ENCODE measurements at places on chromosomes 6 and 20.

DNA sequence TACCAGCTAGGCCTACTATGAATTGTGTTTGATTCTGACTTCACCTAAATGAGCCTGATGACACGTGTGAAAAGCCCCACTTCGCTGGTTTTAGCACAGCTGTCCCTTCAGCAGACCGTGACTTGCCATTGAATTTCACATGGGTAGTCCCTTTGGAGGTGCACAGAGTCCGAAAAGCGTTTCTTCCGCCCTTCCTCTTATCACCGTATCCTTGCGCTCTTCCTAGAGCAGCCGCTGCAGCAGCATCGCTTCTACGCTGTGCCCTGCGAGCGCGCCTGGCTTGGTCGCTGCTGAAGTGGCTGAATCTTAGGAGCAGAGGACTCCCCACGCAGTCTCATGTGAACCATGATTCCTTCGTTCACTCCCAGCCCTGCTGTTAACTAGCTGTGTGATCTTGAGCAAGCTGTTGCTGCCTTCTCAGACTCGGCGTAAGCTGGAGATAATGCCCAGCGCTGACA, 127.0 kb downstream of the PACRG start:
- DNase-seq, result no peak

DNA sequence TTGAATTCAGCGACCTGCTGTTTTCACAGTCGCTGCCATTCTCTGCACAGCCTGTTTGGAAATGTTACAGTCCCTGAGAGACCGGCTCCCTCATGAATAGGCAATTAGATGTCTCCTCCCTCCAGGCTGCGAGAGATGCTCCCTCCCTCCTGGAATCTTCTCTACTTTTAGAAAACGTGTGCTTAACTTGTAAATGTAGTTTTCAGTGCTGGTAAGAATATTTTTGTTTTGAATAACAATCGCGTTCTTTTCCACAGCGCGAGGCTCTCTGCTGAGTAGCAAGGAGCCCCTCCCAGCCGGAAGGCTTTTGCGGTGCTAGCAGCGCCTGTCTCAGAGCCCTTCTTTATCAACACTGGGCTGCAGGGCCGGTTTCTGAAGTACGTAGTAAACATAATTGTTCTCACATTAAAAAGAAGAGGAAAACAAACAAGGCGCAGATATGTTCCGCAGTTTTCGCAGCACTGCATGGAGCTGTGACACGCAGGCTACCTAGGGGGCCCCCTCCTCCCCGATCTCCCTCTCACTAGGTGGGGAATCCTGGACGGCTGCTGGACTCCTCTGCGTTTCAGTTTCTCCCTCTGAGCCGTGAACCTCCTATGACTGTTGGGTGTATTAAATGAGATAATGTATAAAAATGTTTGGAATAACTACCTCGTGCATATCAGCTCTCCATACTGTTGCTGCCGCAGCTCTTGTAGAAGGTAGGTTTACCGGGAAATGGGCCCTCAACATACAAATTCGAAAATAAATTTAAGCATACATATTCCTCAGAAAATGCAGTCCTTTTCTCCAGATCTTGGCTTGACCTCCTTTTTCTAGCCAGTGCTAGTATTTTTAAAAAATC, 79.0 kb upstream of the SPACA1 start:
- peak; percentile 3 for DNase-seq

DNA sequence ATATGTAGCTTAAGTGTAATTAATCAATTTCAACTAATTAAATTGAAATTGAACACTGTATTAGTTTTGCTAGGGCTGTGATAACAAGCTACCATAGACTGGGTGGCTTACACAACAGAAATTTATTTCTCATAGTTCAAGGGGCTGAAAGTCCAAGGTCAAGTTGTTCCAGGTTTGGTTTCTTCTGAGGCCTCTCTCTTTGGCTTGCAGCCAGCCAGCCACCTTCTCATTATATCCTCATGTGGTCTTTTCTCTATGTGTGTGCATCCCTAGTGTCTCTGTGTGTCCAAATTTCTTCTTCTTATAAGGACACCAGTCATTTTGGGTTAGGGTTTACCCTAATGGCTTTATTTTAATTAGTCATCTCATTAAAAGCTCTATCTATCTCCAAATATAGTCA, 611.7 kb downstream of the UTRN start:
- DNase-seq, result no peak

DNA sequence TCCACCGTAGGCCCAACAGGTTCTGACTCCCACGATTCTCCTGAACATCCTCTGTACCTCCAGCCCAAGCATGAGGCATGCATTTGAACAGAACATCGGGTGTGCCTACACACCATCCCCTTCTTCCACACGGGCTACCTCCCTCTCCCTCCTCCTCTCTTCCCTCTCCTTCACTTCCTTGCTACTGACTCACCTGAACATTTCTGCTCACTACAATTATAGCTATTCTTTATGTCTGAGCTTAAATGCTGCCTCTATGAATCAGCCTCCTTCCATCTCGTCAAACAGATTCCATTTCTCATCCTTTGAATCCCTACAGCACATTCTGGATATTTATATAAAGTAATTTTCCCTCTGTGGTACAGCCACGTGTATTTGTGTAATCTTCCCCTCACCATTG, 71.4 kb upstream of the MYLIP start:
- no peak for DNase-seq

DNA sequence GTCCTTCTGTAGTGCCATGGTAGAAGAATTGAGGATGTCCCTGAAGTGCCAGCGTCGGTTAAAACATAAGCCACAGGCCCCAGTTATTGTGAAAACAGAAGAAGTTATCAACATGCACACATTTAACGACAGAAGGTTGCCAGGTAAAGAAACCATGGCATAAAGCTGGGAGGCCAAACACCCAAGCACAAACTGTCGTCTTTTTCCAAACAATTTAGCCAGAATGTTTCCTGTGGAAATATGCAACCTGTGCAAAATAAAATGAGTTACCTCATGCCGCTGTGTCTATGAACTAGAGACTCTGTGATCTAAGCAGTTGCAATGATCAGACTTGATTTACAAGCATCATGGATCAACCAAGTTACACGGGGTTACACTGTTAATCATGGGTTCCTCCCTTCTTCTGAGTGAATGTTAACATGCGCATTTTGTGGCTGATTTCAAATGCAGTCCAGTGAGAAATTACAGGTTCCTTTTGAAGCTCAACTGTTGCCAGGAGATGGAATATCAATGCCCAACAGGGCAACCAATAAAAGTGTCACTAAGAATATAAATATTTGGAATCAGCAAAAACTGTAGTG, 674.9 kb downstream of the GRIK2 start:
- DNase-seq, result no peak

- no peak for DNase-seq
Measured at GRCh38 chr20:37395921-37396415, 50.0 kb downstream of the SRC start.

- no peak for DNase-seq
Measured at GRCh38 chr20:32285082-32285620, 7.7 kb downstream of the KIF3B start.

- DNase-seq, result no peak
Measured at GRCh38 chr6:44926556-44926955, 401.6 kb upstream of the RUNX2 start.

GRCh38 chr6:21767891-21768648, 174.5 kb downstream of the SOX4 start:
- DNase-seq, result peak; percentile 75

- DNase-seq, result no peak
Measured at GRCh38 chr6:2797564-2798031, 32.4 kb downstream of the WRNIP1 start.

- no peak for DNase-seq
Measured at GRCh38 chr20:38187517-38187916, 22.4 kb upstream of the TGM2 start.

DNA sequence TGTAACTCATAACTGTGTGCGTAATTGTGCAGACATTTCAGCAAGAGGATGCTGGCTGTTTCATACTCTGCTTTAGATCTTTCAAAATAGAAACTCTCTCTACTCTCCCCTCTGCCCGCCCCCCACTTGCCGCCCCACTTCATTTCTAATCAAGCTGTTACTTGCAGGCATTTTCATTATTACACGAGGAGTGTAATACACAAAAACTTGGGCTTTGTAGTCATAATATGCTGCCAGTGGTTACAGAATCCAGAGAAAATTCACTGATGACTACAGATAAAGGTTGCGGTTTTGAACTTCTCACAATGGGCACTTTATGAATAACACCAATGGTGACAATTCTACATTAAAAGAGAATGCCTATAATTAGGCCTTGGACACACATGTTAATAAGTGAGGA, 194.0 kb upstream of the POU3F2 start:
- DNase-seq, result no peak

DNA sequence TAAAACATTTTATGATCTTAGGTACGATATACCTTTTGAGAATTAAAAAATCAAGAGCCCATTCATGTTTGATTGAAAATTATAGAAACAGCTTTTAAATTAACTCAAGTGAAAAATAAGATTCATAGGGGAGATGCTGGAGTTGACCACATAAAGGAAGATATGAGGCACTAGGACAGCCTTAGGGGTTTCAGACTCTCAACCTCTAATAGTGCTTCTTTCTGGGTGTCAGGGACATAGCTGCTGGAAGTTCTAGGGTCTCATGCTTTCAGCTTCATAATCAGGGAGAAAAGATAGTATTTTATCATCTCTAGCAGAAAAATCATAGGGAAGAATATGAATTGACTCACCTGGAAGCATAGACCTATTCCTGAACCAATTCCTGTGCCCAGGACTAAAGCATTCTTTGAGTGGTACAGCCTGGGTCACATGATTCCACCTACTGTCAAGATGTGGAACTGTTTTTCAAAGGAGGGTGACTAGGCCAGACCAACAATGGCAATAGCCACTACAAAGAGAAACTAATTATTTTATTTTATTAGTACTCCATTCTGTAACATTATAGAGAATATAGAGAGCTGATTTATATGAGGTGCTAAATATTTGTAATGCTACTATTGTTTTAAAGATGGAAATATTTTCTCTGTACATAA, 27.8 kb upstream of the CENPW start:
- DNase-seq, result peak; percentile 27

All from fibroblast of pulmonary artery (primary cell).